ENCODE measurements at places on chromosomes 12 and 14.

GRCh38 chr12:18683327-18684013, 54.3 kb downstream of the PLCZ1 start:
- DNase-seq: no peak

DNA sequence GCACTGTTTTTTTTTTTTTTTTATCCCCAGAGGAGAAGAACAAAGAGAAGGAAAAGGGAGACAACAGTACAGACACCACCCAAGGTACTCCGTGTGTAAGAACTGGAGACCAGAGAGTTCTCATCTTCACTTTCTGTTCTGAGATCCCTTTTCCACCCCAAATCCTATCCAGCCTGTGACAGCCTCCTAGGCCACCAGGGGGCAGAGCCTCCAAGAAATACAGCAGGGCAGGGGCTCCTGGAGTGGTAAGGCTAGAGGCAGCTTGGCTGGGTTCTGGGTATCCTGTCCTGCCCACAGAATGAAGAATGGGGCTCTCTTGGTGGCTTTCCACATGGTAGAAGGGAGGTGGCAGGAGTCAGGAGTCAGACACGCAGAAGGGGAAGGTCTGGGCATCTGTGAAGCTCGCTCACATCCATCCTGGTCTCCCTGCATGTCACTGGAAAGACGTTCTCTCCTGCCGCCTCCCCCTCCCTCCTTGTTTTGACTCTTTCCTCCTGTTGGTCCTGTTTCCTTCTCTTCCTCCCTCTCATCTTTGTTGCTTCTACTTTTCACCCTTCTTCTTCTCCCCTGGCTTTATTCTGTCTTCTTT, 12.0 kb downstream of the CLSTN3 start:
- peak; percentile 53 for DNase-seq

DNA sequence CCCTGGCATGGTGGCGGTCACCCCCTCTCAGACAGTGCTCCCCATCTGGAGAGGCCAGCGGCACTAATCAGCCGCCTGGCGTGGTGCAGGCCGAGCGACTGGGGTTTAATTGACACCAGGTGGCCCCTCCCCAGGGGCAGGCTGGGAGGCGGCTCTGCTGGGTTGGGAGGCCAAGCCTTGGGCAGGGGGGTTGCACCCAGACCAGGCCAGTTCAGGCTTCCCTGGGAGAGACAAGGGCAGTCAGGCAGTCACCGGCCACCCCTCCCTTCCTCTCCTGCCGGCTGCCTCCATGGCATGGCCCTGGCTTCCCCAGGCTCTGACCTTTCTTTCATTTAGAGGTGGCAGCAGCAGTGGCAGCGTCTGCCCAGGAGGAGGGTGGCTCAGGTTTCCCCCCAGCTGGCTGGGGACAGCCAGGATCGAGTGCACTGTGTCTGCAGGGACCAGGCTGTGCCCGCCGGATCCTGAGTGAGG, 78.1 kb upstream of the NOS1 start:
- DNase-seq: no peak

DNA sequence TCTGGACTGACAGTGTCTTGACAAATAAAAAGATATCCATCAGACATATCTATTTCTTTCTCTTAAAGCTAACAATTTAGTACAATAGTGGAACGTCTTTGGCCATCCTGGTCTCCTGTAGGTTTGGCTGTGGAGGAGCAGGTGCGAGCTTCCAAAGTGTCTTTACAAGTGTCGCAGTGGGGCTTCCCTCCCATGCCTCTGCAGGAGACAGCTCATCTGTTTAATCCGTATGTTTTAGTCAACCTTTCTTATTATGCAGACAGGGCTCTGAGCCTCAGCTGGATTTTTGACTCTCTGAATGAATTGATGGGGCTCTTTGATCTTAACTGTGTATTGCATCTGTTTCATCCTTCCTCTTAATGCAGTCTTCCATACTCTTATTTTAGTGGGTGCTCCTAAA, 57.5 kb downstream of the RMST start:
- DNase-seq: no peak

GRCh38 chr12:79402606-79403005, 288.2 kb downstream of the PAWR start:
- no peak for DNase-seq

GRCh38 chr12:80837342-80837978, 100.3 kb downstream of the LIN7A start:
- peak; percentile 1 for DNase-seq

- no peak for DNase-seq
Observed at GRCh38 chr12:1531153-1531653, 63.2 kb downstream of the FBXL14 start.

- DNase-seq: no peak
Observed at GRCh38 chr12:117968151-117968789, 520 bp downstream of the KSR2 start.

DNA sequence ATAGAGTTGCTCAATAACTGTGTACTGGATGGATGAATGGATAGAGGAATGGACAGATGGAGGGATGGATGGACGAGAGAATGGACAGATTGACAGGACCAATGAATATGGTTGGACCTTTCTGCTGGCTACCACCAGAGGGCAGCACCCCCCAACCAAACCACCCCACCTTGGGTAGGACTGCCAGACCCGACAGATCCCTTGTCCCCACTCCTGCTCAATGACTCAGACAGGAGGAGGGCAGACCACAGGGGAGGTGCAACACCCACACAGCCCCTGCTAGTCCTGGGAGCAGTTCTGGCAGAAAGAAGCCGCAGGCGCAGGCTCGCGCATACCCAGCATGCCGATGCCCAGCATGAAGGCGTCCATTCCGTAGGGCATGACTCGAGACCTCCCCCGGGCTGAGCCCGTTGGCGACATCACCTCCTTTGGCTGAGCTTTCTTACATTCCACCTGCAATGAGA, 12.4 kb downstream of the MSI1 start:
- DNase-seq: peak; percentile 71

GRCh38 chr12:104294927-104295668, 8.4 kb upstream of the EID3 start:
- DNase-seq: no peak

DNA sequence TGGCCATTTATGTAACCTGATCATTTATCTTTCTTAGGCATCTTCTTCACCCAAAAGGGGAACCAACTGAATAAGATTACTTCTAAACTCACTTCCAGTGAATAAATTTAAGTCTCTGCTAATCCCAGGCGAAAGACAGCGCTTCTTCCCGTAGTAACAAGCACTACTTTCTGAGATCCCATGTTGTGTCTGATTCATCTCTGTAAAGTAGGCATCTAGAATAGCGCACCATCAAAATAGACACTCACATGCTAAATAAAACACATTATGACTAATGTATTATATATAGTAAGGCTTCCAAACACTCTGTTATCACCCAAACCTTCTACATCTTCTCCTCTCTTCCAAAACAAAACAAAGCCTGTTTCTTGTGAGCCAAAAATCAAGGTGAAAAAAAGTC, 15.1 kb downstream of the GTF2A1 start:
- no peak for DNase-seq

GRCh38 chr14:55963295-55963694, 154.9 kb upstream of the PELI2 start:
- DNase-seq: no peak

GRCh38 chr12:3320881-3321509, 170.0 kb upstream of the PRMT8 start:
- DNase-seq: no peak

GRCh38 chr12:113314121-113314529, 20.8 kb downstream of the SLC8B1 start:
- no peak for DNase-seq

DNA sequence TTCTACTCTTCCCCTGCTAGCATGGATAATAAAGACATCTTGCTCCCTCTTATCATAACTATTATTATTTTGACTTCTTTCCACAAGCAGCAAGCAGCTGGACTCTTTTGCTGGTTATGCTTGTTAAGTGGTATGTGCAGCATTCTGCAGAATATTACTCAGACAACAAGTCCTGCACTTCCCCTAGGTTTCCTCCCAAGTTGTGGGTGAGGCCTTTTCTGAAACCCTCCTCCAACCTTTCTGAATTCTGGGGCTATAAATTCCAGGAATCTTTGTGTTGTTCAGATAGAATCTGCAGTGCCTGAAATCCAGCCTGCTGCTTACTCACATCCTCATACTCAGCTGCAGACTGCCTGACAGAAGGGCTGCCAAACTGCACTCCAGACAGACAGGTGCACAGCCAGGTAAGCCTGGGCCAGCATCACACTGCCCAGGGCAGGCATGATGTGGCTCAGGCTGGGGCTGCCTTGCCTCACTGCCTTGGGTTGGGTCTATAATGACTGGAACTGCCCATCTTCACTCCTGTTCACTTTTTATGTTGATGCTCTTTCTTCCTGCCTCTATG, 6.2 kb upstream of the DHRS2 start:
- DNase-seq: no peak

GRCh38 chr12:116977465-116978380, 67.0 kb downstream of the FBXW8 start:
- no peak for DNase-seq

- no peak for DNase-seq
Observed at GRCh38 chr14:68193970-68194681, 374.5 kb downstream of the RAD51B start.

DNA sequence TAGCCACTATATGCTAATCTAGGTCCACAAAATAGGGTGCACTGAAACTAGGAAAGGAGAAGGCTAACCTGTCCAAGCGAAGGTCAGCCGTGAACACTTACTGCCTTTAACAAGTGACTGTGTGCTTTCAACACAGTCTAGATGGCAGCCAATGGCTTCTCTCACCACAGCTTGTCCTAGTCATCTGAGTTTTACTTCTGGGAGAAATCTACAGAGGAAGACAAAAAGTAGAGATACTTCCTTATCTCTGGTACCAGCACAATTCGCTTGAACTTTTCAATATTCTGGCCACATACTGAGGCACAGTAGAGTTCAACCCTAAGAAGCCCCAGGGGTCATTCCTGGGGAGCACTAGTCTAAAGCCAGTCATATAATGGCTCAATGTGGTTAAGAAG, 176.9 kb downstream of the BTG1 start:
- DNase-seq: no peak

- no peak for DNase-seq
Observed at GRCh38 chr12:51924551-51925319, 17.4 kb downstream of the ACVRL1 start.

DNA sequence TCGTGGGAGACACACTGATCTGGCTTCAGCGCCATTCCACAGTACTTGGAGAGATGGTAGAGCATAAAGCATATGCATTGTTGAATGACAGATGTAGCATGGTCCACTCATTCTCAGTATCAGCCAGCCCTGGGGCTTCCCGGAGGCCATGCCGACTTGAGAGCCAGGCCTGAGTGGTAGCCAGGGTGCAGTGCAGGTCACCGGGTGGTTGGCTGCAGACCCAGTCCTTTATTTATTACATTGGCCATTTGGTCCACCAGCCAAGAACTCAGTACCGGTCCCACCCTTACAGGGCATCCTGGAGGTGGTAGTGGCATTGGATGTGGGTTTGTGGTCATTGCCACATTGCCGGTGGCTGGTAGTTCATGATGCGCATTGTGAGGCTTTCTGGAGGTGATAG, 121.6 kb upstream of the RTL1 start:
- no peak for DNase-seq

All from activated CD4-positive, alpha-beta T cell treated with anti-CD3 and anti-CD28 coated beads, Interleukin-2, Interleukin-4, amounts not matched to agents 100 ng/mL and 50 ng/mL, durations not matched to agents 16 hours and 8 hours (primary cell).